Right forelimb (tissue), 1 donor: ENCODE measurements at places on chromosomes 3 and 15.

- no peak for DNase-seq
These were observed 231.5 kb downstream of the SV2B start for GRCh38 chr15:91331581-91331980.

GRCh38 chr3:173615661-173616060 is 218.1 kb downstream of the NLGN1 start:
- no peak for DNase-seq

DNA sequence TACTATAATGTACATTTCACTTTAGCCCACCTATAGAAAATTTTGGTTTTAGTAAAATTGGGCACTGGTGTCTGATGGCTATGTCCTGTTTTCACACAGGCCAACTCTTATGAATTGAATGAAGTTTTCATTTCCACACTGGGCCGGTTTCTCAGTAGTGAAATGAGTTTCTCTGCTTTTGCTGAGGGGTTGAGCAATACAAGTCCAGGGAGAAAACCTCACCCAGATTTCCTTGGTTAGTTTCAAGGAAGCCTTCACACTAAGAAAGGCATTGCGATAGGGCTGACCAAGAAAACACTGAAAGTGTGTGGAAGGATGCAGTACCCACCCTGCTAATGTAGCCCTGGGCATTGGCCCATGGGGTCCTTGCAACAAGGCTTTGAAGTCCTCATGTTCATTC is 331.5 kb upstream of the CFAP20DC start:
- DNase-seq, result no peak

DNA sequence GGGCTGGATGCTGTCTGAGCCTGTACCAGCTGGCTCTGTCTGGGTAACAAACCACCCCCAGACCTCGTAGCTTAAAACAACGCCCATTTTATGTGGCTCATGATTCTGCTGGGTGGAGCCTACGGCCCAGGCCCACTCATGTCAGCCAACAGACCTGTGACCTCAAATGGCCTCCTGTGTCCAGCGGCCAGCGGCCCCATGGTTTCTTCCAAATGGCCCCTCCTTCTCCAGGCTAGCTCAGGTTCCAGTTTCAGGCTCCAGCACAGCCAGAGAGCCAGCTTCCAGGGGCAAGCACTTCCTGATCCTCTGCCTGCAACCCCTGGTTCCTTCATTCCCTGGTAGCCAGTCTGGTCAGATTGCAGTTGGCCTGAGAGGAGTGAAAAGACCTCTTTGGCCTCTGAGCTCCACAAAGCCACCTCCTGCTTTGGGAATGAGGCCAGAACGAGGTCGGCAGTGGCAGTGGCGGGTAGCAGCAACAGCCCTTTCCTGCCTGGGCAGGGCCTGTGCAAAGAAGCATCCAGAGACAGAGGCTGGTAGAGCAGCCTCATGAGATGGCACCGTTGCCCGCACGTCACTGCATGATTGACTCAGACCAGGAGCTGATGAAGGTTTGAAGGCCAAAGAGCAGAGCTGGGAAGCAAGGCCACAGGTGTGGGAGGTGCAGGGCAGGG is 21.0 kb upstream of the PLXNA1 start:
- DNase-seq, result no peak

DNA sequence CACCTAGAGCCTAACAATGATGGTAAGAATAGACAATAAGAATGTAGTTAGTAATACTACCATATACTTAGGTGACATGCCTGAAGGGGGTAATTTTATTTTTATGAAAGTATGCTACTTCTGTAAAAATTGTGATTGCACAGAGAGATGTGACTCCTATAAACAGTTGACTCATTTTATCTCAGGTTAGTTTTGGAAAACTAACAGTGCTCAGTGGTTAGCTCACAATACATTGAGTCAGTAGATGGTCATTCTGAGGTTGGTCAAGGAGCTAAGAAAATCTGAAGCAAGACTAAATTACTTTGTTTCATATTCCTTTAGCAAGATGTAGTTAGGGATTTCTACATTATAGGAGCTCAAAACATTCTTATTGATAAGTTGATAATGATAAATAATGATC is 271.0 kb downstream of the EDEM1 start:
- DNase-seq, result no peak

- no peak for DNase-seq
These were observed 1.3 kb downstream of the RHCG start for GRCh38 chr15:89494941-89495637.

DNA sequence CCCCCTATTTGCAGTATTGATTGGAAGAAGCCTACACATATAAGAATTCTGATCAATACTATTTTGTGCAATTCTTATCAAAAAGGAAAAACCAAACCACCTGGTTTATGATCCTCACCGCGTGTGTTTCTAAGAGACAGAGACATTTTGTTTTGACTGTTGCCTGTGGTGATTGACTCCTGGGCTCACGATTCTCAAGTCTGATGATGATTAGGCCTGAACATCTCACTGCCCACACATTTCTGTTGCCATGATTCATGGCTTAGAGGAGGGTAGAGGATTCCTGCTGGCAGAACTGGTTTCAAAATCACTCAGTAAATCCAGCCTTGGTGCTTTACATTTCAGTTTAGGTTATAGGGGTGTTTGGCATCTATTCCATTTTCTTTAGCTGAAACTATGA is 88.3 kb upstream of the UBE3A start:
- no peak for DNase-seq

DNA sequence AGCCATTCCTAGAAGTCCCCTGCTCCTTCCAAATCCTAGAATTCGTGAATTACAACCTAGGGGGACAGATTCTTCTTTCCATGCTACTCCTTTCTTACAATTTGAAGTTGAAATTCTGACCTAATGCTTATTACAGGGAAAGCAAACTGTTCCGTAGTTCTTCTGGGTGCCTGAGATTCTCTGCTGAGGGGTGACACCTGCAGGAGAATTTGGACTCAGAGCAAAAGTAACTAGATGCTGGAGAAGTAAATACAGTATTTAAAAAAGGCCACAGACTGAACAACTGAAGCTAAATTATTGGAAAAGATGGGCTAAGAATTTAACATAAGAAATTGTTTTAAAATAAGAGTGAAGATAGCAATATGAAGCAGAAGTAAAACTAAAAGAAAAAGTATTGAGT is 37.9 kb downstream of the ACAD9 start:
- DNase-seq, result no peak
